ENCODE measurements at places on chromosomes 16 and 17.
A peak's percentile ranks its signal among the peaks of the same experiment; 100 is the strongest.

DNA sequence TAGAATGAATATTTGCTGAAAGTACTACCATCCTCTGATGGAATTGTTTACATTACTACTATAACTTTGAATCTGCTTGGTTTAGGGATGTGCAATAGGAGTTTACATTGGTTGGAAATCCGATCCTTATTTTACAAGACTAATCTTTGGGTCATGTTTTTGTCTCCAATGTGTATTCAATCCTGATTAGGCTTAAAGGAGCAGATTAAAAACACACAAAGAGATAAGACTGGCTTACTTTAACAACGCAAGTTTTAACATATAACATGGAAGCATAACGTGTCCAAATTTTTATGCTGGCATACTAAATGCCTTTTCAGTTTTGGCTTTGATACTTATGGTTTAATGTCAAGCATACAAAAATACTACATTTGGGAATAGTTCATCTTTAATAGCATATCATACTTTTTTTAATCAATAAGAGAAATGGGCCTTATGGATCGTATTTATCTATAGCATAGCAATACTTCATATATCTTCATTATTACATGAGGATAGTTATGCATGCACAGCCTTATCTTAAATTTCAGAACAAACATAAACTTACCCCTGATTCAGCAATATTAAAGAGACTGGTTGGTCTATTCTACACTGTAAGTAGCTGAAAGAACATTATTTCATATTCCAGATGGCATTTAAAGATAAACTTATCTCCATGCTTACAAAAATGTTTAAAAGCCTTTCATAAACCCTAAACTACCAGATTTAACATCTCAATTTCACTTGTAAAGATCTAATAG lies 69.9 kb upstream of the NACA2 start:
- no peak for DNase-seq

DNA sequence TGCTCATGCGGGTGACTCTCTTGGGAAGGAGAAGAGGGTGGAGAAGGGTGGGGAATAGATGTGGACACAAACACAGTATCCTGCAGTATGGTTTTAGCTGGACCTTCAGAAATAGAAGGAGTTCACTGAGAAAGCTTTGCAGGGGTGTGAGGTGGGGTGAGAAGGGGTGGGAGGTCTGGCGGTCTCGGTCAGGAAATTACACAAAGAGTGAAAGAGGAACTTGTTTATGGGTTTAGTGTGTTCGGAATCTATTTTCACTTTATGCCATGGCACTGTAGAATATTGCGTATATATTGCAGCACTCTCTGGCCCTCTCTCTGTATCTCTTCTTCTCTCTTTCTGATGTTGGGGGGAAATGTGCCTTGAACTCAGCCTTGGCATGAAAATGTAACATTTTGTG lies 148.2 kb upstream of the GOT2 start:
- DNase-seq, result no peak

DNA sequence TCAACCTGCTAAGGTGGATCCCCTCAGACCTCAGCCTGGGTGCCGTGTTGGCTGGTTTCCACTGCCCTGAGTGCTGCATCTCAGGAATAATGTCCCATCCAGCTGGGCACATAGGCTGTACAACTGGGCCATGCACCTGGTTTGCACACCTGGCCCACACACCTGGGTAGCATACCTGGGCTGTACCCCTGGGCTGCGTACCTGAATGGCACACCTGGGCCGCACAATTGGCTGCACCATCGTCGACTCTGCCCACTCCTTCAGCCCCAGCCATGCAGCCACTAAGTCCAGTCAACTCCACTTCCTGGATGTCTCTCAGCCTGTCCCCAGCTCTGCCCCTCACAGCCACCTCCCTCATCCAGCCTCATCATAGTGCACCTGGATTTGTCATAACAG lies 7.9 kb downstream of the SLC5A10 start:
- no peak for DNase-seq

- no peak for DNase-seq
These were observed 4.0 kb upstream of the SMTNL2 start for GRCh38 chr17:4580291-4580690.

GRCh38 chr17:7208027-7208571 lies 11.5 kb downstream of the DLG4 start:
- DNase-seq, result no peak

DNA sequence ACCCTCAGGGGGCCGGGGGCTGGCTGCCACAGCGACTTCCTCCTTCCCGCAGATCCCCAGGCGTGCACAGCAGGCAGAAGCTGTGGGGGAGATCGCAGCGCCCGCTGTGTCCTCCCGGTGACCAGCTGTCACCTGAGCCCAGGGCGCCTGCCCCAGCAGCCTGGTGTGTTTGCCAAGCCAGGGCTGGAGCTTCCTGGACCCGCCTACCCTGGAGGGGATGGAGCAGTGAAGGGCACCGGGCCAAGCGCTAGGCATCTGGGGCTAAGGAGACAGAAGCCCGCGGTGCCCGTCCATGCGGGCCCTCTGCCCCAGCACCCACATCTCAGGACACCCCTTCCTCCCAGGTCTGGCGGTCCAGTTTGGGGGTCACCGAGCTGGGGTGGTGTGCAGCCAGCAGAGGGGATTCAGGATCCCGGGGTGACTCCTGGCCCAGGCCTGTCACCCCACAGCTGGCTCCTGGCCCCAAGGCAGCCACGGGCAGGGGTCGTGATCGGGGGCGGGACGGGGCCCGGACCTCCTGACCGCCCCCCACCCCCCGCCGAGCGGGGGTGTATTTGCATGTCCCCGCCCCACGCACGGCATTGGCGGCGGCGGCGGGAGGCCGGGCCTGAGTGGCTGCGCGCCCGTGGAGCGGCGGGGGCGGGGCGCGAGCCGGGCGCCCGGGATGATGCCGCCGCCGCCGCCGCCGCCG lies at the start of gene RAB26:
TSS of gene RAB26 (plus strand) at position 645 of the 691 bp plus-strand sequence. CDS start 159 bp downstream, outside the sequence.
- DNase-seq, result peak; percentile 36

DNA sequence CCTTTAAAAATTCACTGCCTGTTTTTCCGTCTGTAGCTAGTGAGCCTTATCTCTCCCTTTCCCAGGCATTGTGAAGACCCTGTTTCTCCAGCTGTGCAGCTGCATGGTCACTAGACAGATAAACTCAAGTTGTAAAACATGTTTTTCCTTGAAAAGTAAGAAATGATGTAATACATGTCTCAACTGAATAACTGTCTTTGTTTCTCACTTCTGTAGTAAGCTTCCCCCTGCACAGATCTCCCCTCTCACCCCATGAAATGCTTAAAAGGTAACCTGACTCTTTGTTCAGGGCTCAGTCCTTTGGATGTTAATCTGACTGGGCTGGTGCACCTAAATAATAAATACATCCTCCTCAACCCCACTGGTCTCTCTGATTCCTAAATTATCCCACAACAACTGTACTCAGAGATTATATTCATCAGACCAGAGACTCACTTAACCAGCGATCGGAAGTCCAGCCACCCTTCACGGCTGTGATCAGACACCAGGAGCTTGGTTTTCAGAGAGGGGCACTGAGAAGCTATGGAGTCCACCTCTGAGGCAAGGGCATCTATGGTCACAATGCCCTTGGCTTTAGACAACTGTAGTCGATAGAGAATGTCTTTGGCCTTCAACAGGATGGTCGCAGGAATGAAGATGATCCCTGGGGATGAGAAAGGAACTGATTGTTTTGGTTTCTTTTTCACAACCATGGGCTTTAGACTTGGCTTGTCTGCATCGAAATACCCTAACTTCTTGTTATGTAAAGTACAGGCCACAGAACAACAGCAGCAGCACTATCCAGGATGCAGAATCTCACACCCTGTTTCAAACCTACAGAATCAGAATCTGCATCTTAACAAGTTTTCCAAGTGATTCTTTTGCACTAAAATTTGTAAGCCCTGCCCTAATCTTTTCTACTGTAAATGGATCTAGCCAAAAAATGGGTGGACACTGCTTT lies 15.4 kb downstream of the ACSM1 start:
- DNase-seq, result no peak

DNA sequence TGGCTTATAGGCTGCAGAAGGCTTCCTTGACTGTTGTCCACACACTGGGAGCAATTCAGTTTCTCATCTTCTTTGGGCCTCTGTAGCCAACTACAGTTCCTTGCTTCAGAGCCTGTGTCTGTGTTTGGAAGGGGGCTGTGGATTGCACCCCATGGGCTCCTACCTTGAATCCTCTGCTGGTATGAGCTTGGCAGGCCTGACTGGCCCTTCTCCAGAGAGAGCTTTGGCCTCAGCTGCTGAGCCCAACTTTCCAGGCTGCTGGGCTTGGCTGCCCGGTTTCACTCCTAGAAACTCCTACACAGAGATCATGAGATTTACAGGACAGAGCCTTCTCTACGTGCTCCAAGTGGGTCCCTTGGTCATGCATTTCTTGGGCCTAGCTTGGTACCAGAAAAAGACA lies 354.4 kb downstream of the SNX29 start:
- DNase-seq, result no peak

DNA sequence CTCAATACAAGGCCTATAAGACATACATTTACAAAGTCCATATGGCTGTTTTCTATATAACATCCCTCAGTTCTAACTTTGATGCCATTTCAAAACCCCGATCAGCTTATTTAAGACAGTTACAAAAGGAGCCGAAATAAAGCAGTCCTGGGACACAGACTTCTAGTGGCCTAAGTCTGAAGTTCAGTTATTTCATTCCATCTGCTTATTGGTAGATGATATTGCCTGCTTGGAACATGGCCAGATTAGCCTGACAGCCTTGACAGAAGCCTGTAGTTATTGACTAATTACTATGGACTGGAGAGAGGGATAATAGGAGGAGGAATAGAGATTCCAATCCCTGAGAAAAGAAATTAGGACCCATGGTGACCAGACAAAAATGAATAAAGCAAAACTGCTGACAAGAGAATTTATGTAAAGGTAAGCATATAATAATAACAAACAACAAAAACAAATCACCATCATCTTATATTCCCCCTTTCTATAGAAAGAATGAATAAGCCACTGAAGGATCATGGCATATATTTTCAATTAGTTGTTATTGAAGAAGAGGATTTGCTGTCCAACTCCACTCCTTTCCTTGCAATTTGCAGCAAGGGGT lies 206.3 kb upstream of the TOM1L1 start:
- DNase-seq, result no peak

- no peak for DNase-seq
These were observed 42.5 kb downstream of the GOSR1 start for GRCh38 chr17:30519707-30520106.

GRCh38 chr17:81400154-81400977 lies 5.1 kb downstream of the BAHCC1 start:
- DNase-seq, result no peak

- peak; percentile 28 for DNase-seq
These were observed 18.2 kb upstream of the IL17C start for GRCh38 chr16:88619859-88620815.

DNA sequence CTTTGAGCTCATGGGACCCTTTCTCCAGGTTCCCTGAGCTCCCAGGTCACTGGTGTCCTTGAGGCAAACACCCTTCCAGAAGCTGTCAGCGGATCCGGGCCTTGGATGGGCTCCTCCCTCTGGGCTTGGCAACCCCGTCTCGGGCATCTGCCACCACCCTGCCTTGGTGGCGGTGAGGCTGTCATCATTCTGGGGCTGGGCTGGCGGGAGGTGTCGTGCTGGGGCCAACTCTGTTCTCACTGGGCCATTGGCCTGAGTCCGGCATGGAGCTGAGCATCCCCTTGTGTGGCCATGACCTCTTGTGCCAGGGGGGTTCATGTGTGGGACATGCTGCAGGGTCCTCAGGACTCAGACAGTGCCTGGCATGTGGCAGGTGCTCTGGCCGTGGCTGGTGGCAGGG lies 197.6 kb downstream of the LAT start:
- DNase-seq, result no peak

GRCh38 chr17:45338996-45339535 lies 22.2 kb upstream of the MAP3K14 start:
- no peak for DNase-seq

- no peak for DNase-seq
These were observed 4.2 kb downstream of the SYT17 start for GRCh38 chr16:19172098-19172780.

GRCh38 chr16:16092925-16093627 lies 130.2 kb downstream of the ABCC6 start:
- no peak for DNase-seq

- no peak for DNase-seq
These were observed 8.6 kb downstream of the GNA13 start for GRCh38 chr17:65047941-65048340.

DNA sequence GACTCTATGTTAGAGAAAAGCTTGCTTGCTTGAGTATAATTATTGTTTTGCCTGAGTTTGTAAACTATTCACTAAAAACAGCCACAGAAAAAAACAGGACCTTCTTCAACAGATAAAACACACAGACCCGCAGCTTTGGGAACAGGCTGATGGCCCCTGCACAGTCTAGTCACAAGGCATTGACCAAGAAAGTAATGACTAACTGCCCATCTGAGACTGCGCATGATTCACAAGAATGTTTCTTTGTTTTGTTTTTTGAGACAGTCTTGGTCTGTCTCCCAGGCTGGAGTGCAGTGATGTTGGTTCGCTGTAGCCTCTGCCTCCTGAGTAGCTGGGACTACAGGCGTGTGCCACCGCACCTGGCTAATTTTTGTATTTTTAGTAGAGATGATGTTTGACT lies 2.8 kb upstream of the ZKSCAN2 start:
- no peak for DNase-seq

DNA sequence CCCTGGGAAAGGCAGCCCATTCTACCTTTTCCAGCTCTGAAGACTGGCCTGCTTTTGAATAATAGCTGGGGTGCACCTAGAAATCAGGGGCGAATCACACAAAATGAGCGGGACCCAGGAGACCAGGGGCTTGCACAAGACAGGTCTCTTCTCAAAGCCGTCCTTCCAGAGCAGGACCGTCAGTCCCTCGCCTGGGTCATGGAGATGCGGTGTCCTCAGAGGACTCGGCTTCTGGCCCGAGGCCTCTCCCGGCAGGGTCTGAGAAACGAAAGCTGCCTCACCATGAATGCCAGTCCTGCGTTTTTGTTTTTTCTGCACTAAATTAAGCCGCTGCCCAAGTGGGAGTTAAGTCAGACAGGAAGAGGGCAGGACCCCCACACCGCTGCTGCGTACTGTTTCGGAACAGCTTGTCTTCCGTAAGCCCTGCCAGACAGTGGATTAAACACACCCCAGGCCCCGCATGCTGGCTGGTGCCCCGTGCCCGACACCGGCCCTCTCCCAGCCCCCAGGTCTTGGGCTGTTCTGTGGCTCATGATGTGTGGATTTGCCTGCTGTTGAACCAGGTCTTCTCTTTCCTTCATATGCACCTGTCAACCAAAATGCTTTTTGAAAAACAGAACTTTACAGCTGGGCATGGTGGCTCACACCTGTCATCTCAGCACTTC lies 142.1 kb upstream of the RPH3AL start:
- DNase-seq, result no peak

- DNase-seq, result no peak
These were observed 228.8 kb downstream of the CDH11 start for GRCh38 chr16:64892835-64893785.

GRCh38 chr16:89031715-89032659 lies 55.0 kb upstream of the CBFA2T3 start:
- peak; percentile 33 for DNase-seq

DNA sequence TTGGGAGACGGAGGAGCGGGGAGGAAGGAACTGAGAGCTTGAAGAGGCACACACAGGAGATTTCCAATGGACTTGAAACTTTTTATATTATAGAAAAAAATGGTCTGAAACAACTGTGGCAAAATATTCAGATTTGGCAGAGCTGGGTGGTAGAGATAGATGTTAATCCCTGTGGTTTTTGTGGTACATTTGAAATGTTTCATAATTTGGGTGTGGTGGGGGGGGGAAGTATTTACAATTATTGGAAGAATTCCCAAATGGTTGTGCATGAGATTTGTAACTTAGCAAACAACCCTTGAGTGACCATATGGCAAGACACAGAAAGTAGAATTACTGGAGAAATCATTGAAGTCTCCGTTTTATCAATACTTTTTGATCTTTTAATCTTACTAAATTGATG lies 588.8 kb upstream of the PSMD7 start:
- no peak for DNase-seq

- DNase-seq, result peak; percentile 69
These were observed 12.7 kb downstream of the TBX2 start for GRCh38 chr17:61412143-61412859.

Measured in activated CD4-positive, alpha-beta T cell treated with anti-CD3 and anti-CD28 coated beads for 1 hour (primary cell).